ENCODE measurements at places on chromosomes 2 and 18.

GRCh38 chr2:216620786-216621185, 12.4 kb upstream of the IGFBP2 start:
- DNase-seq: no peak

- no peak for DNase-seq
Observed at GRCh38 chr18:65835881-65836280, 85.1 kb downstream of the CDH7 start.

DNA sequence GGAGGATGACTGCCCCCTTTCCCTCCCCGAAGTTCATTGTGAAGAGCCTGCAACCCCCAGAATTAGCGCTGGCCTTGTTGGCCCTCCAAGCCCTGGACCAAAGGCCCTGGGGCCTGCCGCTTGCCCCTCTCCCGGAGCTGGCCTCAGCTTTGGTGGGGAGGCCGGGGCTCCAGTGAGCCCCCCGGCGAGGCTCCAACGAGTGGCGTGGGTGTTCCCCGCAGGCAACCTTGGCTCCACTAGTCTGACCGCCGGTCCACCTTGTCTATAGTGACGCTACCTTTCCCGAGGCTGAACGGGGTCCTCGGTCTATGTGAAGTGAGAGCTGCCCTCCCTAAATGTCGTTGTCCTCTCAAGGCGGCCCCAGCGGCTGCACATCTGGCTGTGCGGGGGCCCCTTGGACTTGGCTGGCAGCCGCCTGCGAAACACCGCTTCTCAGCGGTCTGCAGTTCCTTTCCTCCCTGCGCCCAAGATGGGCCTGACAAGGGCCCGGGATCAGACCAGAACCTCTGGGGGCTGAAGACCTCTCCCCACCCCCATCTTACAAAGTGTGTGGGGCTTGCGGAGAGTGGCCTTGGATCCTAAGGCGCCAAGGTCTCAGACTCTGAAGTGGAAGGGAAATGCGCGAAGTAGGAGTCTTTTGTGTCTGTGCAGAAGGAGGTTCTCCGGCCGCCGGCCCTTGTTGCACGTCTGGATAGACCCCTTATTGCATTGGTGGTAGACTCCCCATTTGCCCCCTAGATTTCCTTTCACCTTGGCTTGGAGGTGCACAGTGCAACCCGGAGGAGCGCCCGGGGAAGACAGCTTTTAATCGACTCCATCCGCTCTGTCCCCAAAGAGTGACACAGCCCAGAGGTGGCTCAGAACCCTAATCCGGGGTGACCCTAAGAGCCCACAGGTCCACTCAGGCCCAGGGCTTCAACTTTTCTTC, 3.9 kb upstream of the HOXD10 start:
- DNase-seq: no peak

- no peak for DNase-seq
Observed at GRCh38 chr2:45930396-45930792, 278.9 kb downstream of the PRKCE start.

DNA sequence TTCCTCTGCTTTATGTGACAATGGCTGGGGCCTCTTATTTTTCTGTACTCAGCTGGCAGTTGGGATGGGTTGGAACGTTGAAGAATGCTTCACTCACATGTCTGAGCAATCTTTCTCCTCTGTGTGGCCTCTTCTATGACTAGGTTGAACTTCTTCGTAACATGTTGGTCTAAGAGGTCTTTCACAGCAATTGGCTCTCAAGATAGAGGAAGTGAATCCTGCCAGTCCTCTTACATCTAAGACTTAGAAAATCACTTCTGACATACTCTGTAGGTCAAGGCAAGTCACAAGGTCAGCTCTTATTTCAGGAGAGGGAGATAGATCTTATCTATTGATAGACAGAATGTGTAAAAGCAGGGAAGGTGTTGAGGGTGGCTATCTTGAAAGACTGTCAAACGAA, 174.1 kb downstream of the NYAP2 start:
- DNase-seq: no peak

DNA sequence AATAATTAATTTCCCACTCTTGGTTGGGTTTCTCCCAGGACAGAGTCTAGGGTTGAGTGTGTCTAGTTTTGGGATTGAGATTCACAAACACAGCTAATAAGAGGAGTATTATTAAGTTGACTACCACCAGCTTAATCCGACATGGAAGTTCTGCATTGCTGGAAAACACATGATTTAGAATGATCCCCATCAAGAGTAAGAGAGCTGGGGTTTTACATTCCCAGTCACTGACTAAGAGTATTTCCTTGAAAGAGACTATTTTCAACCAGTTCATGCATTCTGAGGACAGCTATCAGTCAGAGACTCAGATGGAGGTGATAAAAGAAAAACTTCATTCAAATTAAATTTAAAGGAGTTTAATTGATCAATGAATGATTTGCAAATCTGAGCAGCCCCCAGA, 334.6 kb upstream of the LRATD1 start:
- no peak for DNase-seq

DNA sequence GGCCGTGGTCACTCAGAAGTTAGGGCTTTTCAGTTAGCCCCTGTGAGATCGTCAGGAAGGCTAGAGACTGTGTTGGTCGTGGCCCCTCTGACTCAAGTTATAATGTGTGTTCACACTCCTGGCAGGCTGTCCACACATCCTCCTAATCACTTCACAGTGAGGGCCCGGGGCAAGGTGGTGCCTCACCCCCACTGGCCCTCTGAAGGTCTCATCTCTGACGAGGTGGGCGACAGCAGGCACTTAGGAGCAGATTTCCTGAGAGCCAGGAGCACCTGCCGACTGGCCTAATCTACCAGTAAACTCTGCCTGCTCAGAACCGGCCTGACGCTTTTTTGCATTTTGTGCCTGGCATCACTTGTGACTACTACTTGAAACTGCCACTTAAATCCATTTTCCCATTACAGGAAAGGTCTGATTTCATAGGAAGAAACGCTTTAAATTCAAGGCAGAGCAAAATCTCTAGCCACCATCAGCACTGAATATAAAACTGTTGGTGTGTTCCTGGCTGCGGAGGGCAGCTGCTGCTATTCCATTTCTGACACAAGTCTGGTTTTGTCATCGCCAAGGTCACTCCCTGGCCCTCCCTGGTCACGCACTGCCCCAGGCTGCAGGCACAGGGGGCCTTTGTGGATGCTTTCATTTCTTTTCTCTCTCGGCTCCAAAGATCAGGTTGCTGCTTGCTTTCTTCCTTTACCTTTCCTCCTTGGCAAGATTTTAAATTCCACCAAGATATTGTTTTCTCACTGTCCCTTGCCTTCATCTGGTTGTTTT, 48.0 kb downstream of the RAB12 start:
- no peak for DNase-seq
